HFFc6 (cell line): ENCODE measurements at places on chromosomes 4 and X. TPM values are rescaled to one million over a fixed set of nuclear protein-coding genes. Genes with fewer than 3 reads are reported as not detected.

GYPA gene
- total RNA-seq, result not detected in 3 replicates

BEND4 gene
- not detected in 3 replicates for total RNA-seq

GLRB gene
- 4.7 to 9.4 TPM (median 9.2 TPM) in 3 replicates for total RNA-seq

TLL1 gene
- total RNA-seq, result 0.74 to 0.79 TPM in 2 of 3 replicates, not detected in the other

RGN gene
- 0.46 to 2.8 TPM (median 2.1 TPM) in 3 replicates for total RNA-seq

ASB9 gene
- 0.68 to 1.1 TPM (median 0.77 TPM) in 3 replicates for total RNA-seq

TLR7 gene
- total RNA-seq, result not detected in 3 replicates

SLITRK4 gene
- not detected in 3 replicates for total RNA-seq

POLN gene
- 1.4 to 1.6 TPM (median 1.5 TPM) in 3 replicates for total RNA-seq

ARR3 gene
- not detected in 3 replicates for total RNA-seq

AMBN gene
- total RNA-seq, result not detected in 3 replicates

ASB5 gene
- total RNA-seq, result 0.09 to 0.17 TPM in 2 of 3 replicates, not detected in the other

MAGEA4 gene
- total RNA-seq, result not detected in 3 replicates

CAPN6 gene
- not detected in 3 replicates for total RNA-seq

NOX1 gene
- not detected in 2 replicates for total RNA-seq

HSPA4L gene
- 5.3 and 7.0 TPM in 2 replicates for total RNA-seq

TCEAL6 gene
- total RNA-seq, result not detected in 3 replicates

HSD17B13 gene
- not detected in 3 replicates for total RNA-seq

CLDN22 gene
- not detected in 3 replicates for total RNA-seq

FAM184B gene
- total RNA-seq, result not detected in 3 replicates

NAAA gene
- 27.1 to 31.3 TPM (median 30.5 TPM) in 3 replicates for total RNA-seq

SRPX2 gene
- total RNA-seq, result 21.3 to 28.8 TPM (median 22.6 TPM) in 3 replicates

TENM3 gene
- 37.7 and 37.8 TPM in 2 replicates for total RNA-seq

FOXP3 gene
- total RNA-seq, result 0.13 TPM in 1 of 2 replicates, not detected in the other

DGAT2L6 gene
- total RNA-seq, result not detected in 3 replicates

UGT2B10 gene
- total RNA-seq, result not detected in 2 replicates

LRP2BP gene
- total RNA-seq, result 0.13 to 0.33 TPM (median 0.26 TPM) in 3 replicates

ENOPH1 gene
- total RNA-seq, result 29.1 to 39.8 TPM (median 33.9 TPM) in 3 replicates

CXCL3 gene
- 0.72 to 2.3 TPM (median 0.92 TPM) in 3 replicates for total RNA-seq

SPANXA2 gene
- total RNA-seq, result 0.54 to 212 TPM (median 0.67 TPM) in 3 replicates

KLHL13 gene
- total RNA-seq, result 0.05 to 0.08 TPM (median 0.07 TPM) in 3 replicates

NWD2 gene
- total RNA-seq, result not detected in 3 replicates

RBMXL3 gene
- not detected in 2 replicates for total RNA-seq

TACR3 gene
- total RNA-seq, result not detected in 3 replicates

PAGE1 gene
- 0.45 TPM in 1 of 3 replicates, not detected in the others for total RNA-seq

PDK3 gene
- 0.09 to 0.96 TPM (median 0.37 TPM) in 3 replicates for total RNA-seq

IL13RA1 gene
- total RNA-seq, result 49.4 to 65.5 TPM (median 63.6 TPM) in 3 replicates

HSFX3 gene
- total RNA-seq, result not detected in 3 replicates

SLC38A5 gene
- total RNA-seq, result 0.32 to 0.53 TPM in 2 of 3 replicates, not detected in the other

TSC22D3 gene
- 11.5 to 18.3 TPM (median 17.1 TPM) in 3 replicates for total RNA-seq

ENPEP gene
- total RNA-seq, result 0.03 TPM in 1 of 2 replicates, not detected in the other

NIPAL1 gene
- 0.59 to 1.0 TPM (median 0.90 TPM) in 3 replicates for total RNA-seq

GAB3 gene
- total RNA-seq, result 0.05 to 0.30 TPM in 2 of 3 replicates, not detected in the other

PASD1 gene
- not detected in 2 replicates for total RNA-seq

ZNF41 gene
- total RNA-seq, result 6.2 to 7.5 TPM (median 6.8 TPM) in 3 replicates

NXF2 gene
- not detected in 3 replicates for total RNA-seq

RBM46 gene
- total RNA-seq, result not detected in 3 replicates

RTL3 gene
- 0.27 to 0.59 TPM (median 0.45 TPM) in 3 replicates for total RNA-seq

EFHC2 gene
- not detected in 3 replicates for total RNA-seq

NHSL2 gene
- total RNA-seq, result 0.39 to 0.46 TPM (median 0.45 TPM) in 3 replicates

MFAP3L gene
- total RNA-seq, result 1.8 to 5.4 TPM (median 4.1 TPM) in 3 replicates

ERVMER34-1 gene
- total RNA-seq, result not detected in 3 replicates

MAGIX gene
- 1.7 and 1.8 TPM in 2 replicates for total RNA-seq
